Stimulated activated CD8-positive, alpha-beta memory T cell treated with anti-CD3 and anti-CD28 coated beads, Interleukin-15, amount 100 ng/mL, for 1 hour (primary cell): ENCODE measurements at places on chromosomes 2 and 18.

GRCh38 chr2:121236101-121236640 lies 48.8 kb downstream of the TFCP2L1 start:
- no peak for DNase-seq

DNA sequence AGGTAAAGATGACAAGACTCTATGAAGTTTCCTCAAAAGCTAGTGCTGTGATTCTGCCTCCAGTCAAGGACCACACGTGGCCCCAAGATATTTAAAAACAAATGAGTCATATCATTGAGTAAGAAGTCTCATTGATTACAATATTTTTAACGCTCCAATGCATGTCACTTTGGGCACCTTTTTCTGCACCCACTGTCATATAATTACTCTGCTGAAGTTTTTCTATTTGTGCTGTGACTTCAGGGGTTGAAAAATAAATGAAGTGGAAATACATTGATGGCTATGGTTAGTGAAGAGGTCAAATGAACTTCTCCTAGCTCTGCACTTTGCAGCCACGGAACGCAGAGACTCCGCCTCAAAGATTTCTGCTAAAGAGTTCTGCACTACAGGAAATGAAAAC lies 344.3 kb upstream of the KYNU start:
- DNase-seq: no peak

DNA sequence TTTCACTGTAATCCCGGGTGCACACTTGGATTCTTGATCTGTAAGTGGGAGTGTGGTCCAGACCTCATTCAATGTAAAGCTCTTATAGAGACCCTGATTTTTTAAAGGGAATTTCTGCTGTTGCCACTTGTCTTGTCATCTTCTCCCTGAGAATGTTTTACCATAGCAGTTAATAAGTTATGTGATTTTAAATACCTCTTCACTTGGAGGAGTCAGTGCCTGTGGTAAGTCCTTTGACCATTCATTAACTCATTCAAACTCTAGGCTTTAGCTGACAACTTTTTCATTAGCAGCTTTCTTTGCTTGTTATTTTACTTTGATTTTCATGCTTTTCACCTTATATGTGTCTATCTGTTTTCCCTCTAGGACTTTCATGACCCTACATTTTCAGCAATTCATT lies 51.3 kb downstream of the FMNL2 start:
- no peak for DNase-seq

- DNase-seq: no peak
Measured at GRCh38 chr2:16861111-16861510, 195.5 kb upstream of the CYRIA start.

DNA sequence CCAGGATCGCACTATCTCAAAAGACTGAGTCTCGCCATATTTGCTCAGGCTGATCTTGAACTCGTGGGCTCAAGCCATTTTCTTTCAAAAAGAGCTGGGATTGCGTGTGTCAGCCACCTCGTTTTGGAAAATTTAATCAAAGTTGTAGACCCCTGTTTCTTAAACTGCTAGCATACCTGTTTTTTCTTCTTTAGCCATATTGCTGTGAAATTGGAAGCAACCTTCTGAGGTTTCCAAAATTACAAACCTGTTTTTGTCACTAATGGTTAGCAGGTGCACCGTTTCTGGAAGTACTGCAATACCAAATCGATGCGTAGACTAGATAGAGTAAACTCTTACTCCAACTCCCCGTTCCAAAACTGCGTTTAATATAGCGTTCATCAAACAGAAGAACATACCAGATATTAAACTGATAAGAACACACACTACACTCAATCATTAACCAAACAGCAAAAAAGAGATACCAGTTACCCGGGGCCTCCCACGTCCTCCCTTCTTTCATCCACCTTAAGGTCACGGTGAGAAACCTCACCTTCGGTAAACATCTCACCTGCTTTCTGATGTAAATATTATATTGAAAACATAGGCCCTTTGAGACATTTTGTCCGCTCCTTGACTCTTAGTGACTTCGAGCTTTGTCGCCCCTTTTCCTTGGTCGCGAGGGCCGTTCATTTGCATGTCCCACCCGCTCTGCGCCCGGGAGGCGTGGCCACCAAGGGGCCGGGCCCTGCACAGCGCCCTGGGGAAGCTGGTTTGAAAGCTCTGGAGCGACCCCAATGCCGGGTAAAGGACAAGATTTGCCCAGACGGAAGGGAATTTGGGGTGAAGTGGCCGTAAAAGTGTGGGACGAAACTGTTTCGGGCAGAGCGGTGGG lies at the start of gene RNU2-63P:
RNU2-63P (minus strand) TSS at position 462 of the 874 bp plus-strand sequence.
- DNase-seq: peak; percentile 62

DNA sequence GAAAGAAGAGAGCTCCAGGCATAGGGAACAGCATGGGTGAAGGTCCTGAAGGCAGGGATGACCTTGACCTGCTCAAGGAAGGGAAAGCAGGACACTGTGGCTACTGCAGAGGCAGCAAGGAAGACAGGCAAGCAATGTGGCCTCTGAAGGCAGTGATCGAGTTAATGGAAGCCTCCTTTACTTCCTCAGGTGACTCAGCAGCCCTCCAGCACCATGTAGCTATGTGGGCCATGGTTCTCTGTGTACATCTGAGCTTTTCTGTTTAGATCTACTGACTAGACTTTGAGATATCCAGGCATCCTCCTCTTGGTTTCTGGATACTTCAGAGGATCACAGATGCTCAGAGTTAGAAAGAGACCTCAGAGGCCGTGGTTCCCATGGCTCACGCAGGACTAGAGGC lies 107.3 kb upstream of the PID1 start:
- DNase-seq: no peak

DNA sequence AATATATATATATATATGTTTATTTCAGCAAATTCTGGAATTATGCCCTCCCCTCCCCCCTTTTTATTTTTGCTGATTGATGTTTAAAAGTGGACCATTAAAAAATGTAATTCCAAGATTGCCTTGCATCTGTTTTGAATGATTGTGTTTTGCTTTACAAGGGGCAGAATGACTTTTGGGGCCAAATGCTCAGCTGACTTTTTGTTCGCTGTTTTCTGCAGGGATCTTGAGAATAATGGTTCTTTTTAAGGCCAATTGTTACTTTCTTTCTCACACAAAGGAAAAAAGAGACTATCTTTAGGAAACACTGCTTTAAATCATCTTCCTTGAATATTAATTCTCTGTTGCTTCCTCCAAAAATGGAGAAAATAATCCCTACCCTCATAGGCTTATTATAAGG lies 95.9 kb downstream of the FMNL2 start:
- no peak for DNase-seq

- no peak for DNase-seq
Measured at GRCh38 chr18:10025711-10026670, 112.2 kb downstream of the VAPA start.

- DNase-seq: no peak
Measured at GRCh38 chr18:23585007-23585871, 1.1 kb downstream of the NPC1 start.

- DNase-seq: no peak
Measured at GRCh38 chr18:55404832-55405465, 183.0 kb downstream of the TCF4 start.

- no peak for DNase-seq
Measured at GRCh38 chr2:240236217-240237111, 96.0 kb upstream of the OTOS start.

- no peak for DNase-seq
Measured at GRCh38 chr2:123514613-123515207, 510.4 kb upstream of the CNTNAP5 start.

GRCh38 chr2:144510294-144510991 lies 9.5 kb downstream of the ZEB2 start:
- DNase-seq: no peak
